ENCODE measurements at places on chromosomes 2 and 18.

- DNase-seq, result peak; percentile 5
Measured at GRCh38 chr2:210224941-210225672, at the start of gene ACADL. ACADL (minus strand) TSS chr2:210225447; CDS start chr2:210225263, 184 bp downstream.

DNA sequence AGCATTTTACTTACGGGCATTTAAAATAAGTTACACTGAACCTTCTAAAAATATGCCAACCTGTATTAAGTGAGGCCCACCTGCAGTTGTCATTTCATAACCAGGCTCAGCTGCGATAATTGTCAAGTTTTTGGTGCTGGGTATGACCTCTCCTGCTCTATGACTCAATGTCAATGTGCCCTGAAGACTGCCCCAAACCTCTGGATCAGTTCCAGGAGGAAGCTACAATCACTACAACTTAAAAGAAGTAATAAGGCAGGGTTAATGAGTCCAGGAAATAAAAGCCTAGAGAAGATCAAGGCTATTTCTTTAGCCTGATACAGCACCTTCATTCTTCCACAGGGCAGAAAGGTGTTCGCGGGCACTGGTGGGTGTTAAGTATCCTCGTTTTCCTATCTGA is 22.9 kb downstream of the POLR1A start:
- DNase-seq, result no peak

GRCh38 chr18:62258616-62259015 is 66.5 kb upstream of the TNFRSF11A start:
- no peak for DNase-seq

GRCh38 chr2:233928594-233929351 is 11.6 kb downstream of the TRPM8 start:
- no peak for DNase-seq

GRCh38 chr18:7645756-7646155 is 78.6 kb downstream of the PTPRM start:
- no peak for DNase-seq

DNA sequence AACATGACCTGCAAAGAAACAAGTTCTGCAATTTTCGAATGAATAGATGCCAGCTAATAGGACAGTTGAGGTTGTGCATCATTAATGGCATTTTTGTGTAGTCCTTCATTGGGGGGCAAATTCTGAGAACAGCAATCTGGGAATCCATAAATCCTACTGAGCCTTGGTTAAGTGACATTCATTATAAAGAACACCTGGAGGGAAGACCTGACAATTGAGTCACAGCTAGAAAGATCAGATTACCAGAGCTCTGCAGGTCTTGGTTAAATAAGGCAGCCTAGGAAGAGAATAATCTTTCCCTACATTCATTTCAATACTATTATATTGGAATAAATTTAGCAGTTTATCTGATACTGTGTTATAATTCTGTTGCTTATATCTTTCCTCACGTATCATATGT is 14.3 kb downstream of the KCNH7 start:
- no peak for DNase-seq

GRCh38 chr2:73295751-73296400 is 2.5 kb upstream of the EGR4 start:
- no peak for DNase-seq

DNA sequence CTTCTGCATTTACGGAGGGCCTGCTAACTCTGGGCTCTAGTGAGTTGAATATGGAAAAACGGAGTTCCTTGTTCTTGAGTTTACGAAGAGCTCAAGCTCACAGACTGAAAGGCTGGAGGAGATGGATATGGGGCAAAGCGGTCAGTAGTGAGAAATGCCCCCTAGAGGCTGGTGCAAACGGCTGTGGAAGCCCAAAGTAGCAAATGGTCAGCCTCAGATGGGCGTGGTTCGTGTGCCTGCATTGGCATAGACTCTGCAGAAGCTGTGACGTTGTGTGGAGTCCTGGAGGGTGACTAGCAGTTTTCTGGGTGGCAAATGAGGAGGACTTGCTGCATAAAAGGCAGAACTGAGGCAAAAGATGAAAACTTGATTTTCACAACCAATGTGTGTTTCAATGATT is 93.6 kb upstream of the TWIST2 start:
- DNase-seq, result no peak

DNA sequence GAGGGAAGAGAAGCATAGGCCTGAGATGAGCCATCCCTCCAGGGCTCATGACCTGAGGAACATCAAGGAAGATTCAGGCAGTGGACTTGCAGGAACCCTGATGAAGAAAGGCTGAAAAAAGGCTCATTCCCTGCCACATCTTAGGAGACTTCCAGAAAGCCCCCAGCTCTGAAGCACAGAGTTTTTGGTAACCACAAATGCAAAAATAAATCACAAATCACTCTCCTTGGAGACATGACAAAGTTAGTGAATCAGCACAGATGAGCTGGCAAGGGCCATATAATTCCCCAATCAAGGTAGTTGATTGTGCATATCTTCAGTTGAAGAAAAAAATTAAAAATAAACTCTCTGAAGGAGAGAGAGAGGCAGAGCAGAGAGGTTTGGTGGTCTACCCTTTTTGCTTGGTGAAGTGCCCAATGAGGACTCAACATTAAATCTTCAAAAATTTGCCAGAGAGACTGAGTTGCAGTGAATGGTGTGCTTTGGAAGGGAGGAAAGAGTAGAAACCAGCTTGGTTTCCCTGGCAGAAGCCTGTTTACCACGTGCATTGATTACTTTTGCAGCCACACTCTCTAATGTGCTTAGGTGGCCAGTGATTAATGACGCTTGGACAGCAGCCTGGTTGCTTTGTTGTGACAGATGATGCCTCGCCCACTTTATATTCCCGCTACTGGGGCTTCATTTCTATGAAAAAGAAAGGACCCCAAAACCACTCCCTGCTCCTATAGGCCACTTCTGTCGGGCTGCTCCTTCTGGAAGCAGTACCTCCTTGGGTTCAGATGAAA is 257.4 kb upstream of the SLC14A2 start:
- DNase-seq, result no peak

- no peak for DNase-seq
Measured at GRCh38 chr18:23138471-23138870, 3.2 kb downstream of the CABLES1 start.

- peak; percentile 57 for DNase-seq
Measured at GRCh38 chr2:241762933-241763369, 13.7 kb upstream of the GAL3ST2 start.

GRCh38 chr2:219697811-219698747 is 70.6 kb downstream of the SLC4A3 start:
- DNase-seq, result no peak

DNA sequence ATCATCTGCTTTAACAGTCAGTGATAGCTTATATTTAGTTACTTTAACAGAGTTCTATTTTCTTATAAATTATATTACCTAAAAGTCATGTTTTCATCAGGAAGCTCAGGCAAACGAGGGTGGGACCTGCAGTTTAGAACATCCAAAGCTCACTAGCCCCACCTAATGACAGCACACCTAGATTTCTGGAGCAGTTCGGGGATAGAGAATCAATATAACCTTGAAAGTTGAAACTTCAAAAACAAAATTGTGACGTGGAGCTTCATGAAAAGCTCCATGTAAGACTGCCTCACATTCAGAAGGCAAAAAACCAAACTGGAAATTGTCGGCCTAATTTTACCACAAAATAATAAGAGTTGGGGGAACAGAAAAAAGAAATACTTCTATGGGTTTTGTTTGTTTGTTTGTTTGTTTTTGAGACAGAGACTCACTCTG is 185.9 kb upstream of the CCDC150 start:
- peak; percentile 24 for DNase-seq

DNA sequence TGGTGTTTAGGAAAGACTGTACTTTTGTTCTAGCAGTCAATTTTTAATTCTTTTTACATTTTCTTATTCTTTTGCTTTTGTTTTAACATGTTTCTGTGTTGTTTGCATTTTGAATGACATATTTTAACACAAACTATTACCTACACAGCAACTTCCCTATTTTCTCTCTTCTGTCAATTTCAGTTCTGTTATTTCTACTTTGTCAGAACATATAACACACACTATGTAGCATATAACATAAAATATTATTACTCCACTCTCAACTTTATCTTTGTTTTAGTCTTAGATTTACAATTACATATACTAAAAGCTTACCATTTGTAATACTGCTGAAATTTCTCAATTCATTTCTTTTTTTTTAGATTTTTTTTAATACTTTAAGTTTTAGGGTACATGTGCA is 372.7 kb upstream of the VWC2L start:
- no peak for DNase-seq

DNA sequence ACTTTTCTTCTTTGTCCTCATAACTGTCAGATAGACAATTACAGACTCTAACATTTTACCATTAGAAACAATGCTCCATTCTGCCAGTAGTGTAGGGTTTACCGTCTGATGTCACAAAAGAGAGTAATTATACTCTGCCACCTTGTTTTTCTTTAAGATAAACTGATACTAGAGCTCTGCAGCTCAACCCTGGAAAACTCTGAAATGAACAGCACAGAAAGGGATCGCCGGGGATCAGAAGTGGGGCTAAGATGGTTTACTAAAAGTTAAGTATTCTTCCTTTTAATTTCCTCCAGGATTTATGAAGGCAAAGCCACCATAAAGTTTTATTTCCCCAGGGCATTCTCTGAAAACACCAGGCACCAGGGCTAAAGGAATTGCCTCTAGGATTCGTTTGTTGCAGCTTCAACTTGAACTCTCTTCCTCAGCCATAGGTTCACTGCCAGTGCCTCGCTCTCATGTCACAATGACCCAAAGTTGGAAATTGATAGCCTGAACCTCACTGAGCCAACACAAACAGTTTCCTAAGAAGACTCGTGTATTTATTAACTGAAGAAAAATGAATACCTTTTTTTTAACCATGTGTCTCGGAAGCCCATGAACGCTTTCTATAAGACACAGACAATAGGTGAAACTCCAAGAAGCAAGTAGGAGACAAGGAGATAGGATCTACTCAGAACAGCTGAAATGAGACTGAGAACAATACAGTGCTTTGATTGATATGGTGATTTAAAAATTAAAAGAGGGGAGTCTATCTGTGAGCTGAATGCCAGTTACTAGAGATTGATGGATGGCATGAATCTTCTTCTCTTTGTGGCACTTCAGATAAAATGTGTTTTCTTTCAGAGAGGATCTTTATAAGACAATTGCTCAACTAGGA is 121.5 kb upstream of the SPATS2L start:
- DNase-seq, result no peak
